ENCODE measurements at places on chromosomes 5 and 9. TPM values are rescaled to one million over a fixed set of nuclear protein-coding genes. Genes with fewer than 3 reads are reported as not detected.

DNA sequence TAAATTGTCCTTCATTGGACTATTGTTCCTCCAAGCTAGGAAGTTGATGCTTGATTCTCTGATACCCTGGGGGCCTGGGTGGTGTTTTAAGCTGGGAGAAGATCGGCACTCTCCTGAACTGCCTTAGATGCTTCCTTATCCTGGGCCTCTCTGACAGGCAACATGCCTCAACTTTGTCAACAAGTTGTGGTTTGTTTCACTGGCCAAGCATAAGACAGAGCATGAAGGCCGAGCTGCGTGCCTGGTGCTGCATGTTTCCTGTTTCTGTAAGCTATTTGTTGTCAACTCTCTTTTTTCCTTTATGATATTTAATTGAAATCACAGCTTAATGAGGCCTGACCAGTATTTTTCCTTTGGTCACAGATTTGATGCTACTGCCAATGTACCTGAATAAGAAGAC is 187.6 kb upstream of the TNC start:
- DNase-seq: no peak

GRCh38 chr9:7401116-7401515 is 398.5 kb downstream of the DMAC1 start:
- DNase-seq: no peak

DNA sequence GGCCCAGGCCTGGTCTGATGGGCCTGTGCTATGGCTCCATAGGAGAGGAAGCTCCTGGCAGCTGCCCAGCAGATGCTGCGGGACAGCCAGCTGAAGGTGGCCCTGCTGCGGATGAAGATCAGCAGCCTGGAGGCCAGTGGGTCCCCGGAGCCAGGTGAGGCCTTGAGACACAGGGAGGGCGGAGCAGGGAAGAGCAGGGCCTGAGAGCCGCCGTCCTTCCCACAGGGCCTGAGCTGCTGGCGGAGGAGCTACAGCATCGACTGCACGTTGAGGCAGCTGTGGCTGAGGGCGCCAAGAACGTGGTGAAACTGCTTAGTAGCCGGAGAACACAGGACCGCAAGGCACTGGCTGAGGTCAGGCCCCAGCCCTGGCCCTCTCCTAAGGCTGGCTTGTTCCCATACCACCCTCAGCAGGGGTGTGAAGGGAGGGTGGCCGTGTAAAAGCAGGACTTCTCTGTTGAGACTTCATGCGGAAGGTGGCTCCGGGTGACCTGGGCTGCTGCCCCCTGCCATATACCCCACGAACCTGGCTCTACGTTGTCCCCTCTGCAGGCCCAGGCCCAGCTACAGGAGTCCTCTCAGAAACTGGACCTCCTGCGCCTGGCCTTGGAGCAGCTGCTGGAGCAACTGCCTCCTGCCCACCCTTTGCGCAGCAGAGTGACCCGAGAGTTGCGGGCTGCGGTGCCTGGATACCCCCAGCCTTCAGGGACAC is 4.5 kb downstream of the PKN3 start:
- DNase-seq: no peak

GRCh38 chr5:9473624-9474023 is 72.3 kb downstream of the SEMA5A start:
- no peak for DNase-seq

DNA sequence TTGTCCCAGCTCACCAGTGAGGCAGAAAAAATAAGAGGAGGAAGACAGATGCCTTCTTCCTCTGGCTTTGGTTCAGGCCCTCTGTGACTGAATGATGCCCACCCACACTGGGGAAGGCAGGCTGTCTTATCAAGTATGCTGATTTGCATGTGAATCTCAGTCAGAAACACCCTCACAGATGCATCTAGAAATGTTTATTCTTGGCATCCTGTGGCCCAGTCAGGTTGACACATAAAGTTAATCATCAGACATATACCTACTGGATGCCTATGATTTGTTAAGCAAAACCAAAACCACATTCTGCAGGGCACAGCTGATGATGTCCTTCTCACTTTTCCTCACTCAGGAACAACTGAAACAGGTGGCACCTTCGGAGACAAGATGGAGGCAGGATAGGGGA is 243.4 kb upstream of the KCNN2 start:
- DNase-seq: no peak

DNA sequence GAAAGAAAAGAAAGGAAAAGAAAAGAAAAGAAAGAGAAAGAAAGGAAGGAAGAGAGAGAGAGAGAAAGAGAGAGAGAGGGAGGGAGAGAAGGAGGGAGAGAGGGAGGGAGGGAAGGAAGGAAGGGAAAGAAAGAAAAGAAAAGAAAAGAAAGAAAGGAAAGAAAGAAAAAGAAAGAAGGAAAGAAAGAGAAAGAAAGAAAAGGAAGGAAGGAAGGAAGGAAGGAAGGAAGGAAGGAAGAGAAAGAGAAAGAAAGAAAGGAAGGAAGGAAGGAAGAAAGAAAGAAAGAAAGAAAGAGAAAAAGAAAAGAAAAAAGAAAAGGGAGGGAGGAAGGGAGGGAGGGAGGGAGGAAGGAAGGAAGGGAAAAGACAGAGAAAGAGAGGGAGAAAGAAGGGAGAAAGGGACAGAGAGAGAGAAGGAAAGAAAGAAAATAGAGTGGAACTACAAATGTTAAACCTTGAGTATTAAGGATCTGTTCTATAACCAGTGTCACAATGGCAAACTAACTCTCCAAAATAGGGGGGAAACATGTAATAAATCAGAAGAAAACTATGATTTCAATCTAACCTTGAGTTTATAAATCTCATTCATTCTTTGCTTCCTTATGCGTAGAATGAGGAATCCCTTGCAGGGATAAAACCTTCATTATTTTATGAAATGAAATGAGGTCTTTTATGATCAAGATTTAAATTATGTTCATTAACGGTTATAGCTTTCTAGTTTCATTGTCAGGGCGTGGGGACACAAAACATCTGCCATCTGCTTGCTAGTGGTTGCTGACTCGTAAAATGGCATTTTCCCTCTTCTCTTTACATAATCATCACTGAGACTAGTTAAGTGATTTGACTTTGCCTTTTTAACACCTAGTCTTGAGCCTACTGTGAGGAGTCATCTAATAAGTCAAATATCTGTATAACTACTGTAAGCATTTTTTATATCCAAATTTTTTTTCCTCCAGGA is 40.7 kb upstream of the RAD23B start:
- no peak for DNase-seq

DNA sequence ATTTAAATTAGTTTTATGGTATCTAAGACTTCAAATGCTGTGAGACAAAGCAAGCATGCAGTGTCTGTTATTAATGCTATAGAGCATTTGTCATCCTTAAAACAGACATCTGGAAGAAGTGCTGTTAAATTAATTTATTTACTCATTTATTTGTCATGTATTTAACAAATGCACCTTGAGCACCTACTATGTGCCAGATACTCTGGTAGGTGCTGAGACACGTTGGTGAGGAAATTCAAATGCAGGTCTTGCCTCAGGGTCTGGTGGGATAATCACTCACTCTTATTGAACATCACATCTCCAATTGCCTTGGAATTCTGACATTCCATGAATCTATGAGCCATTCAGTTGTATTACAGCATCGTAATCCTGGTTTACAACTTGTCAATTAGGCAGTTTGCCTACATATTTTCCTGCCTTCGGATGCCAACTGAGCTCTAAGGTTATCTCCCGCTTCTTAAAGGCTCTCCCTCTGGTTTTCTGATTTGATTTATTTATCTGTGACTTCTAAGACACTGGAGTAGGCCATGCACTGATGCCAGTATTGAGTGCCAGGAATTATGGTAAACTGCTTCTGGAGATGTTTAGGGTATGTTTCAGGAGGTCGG is 56.0 kb upstream of the RPS23 start:
- no peak for DNase-seq

GRCh38 chr9:36187414-36187813 is 3.3 kb upstream of the CLTA start:
- DNase-seq: no peak

GRCh38 chr9:35658137-35658967 is at the start of gene CCDC107:
TSS of gene CCDC107 (plus strand) at chr9:35658292. CDS start at chr9:35658380, 88 bp downstream.
- DNase-seq: no peak

DNA sequence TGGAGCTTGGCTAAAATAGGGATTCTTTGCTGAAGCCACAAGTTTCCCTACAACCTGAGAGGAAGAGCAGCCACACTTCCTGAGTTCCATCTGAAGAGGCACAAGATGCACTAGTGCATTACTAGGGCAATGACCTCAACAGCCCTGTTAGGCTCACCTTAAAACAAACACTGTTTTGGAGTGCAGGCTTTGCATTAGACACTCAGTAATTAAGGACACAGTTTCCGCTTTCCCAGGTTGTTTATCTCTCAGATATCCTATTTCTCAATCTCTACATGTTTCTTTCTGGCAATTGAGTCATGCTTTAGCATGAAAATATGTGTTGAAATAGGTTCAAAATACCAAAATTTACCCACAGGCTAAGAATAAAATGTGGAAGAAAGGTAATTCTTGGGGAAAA is 34.2 kb downstream of the EMB start:
- DNase-seq: no peak

GRCh38 chr9:68969538-68969937 is 44.4 kb downstream of the PRKACG start:
- no peak for DNase-seq

DNA sequence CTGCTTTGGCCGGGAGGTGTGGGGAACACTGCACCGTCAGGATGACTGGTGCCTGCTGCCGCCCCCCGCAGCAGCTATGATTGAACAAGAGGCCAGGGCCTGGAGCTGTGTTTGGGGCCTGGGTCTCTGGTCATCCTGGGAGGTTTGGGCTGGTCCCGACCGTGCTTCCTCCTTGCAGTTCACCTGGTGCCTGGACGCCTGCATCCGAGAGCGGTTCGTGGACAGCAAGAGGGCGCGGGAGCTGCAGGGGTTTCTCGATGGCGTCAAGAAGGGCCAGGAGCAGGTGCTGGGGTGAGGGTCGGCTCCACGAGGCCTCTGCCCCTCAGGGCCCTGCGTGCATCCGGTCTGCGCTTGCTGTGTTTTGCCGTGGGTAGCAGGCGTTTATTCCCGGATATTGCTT is 8.9 kb downstream of the NELFB start:
- DNase-seq: no peak

DNA sequence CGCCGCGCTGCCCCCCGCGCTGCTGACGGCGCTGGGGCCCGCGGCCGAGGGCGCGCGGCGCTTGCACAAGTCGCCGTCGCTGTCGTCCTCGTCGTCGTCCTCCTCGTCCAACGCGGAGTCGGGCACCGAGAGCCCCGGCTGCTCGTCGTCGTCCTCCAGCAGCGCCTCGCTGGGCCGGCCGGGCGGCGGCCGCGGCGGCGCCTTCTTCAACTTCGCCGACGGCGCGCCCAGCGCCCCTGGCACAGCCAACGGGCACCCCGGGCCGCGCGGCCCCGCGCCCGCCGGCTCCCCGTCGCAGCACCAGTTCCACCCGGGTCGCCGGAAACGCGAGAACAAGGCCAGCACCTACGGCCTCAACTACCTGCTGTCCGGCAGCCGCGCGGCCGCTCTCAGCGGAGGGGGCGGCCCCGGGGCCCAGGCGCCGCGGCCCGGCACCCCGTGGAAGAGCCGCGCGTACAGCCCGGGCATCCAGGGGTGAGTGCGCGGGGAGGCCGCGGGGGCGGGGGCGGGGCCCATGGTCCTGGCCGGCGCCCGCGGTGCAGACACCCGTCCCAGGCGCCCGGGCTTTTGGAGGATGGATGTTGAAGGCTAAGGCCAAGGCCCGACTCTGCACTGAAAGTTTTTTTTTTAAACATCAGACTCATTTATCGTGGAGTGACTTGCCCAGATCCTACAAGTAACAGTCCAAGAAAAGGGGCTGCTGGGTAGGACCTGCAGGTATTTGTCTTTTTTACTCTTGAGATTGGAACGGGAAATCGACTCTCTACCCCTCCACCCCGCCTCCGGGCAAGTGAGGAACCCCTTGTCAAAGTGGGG is 1.2 kb downstream of the TENT4A start:
- no peak for DNase-seq

DNA sequence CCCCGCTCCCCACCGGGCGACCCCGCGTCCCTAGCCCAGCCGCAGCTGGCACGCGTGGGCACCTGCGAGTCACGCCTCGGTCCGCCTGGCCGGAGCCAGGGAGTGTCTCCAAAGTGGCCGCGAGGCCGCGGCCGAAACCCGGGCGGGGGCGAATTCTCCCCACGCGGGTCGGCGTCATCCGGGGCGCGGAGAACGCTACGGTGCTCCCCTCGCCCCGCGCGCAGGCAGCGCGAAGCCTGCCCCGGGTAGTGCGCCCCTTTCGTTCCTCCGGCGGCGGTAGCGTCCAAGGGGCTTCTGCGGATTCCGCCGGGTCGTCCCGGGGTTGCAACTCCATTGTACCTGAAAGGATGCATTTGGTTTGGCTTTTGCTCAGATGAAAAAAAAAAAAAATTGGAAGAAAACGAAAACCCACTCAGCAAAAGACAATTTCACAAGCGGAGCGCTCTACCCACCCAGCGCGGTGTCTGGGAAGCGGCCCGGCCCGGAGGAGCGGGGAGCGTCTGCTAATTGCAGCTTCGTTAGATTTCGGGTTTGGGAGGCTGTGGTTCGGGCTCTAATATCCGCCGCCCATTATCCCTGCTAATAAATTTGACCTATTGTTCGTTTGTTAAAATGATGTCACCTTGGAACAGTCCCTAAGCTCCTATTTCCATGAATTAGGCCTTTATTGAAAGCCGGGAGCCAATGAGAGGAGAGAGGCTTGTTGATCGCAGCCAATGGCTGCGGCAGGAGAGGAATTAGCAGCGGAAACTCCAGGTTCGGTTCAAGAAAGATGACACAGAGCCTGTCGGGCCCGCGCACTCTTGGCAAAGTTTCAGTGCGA is at the start of gene TLX3:
Gene TLX3 (plus strand): TSS at position 796 of the 823 bp plus-strand sequence. CDS start 118 bp downstream, outside the sequence.
- DNase-seq: no peak

- DNase-seq: no peak
These were observed 24.4 kb downstream of the RNF145 start for GRCh38 chr5:159184858-159185381.

DNA sequence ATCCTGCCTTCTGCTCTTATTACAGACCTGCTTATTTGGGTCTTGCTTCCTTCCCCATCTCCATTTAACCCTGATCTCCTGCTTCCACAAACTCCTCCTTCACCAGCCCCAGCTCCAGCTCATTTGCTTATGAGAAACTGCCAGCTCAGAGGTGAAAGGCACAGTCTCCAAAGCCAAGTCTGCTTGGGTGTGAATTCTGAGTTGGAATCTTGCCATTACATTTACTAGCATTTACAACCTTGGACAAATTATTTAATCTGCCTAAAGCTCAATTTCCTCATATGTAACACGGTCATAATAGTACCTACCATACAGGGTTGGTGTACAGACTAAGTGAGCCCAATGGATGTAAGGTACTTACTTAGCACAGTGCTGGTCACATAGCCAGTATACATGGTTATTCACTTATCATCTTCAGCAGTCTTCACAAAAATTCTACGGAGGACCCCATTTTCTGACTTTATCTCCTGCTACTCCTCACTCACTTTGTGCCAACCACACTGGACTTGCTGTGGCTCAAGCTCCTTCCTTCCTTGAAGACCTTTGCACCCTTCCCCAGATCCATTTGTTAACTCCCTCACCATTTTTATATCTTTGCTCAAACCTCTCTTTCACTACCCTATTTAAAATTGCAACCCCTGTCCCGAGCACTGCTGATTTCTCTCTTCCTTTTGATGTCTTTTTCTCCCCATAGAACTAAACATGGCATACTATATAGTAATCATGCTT is 86.2 kb downstream of the DOCK2 start:
- DNase-seq: no peak

- no peak for DNase-seq
These were observed 75.1 kb downstream of the MRPS27 start for GRCh38 chr5:72244862-72245371.

ASPN gene
- 110 TPM for total RNA-seq

TMED7 gene
- 131 TPM for total RNA-seq

STPG3 gene
- total RNA-seq: not detected

PLAC8L1 gene
- total RNA-seq: not detected

TLX3 gene
- not detected for total RNA-seq

MCCC2 gene
- total RNA-seq: 64.8 TPM

C9 gene
- not detected for total RNA-seq

CDC25C gene
- total RNA-seq: not detected

ADAMTS19 gene
- 8.0 TPM for total RNA-seq

SPATA31A3 gene
- not detected for total RNA-seq
